ENCODE measurements at places on chromosomes 6 and 20.

GRCh38 chr6:160882791-160883279 lies 108.7 kb upstream of the MAP3K4 start:
- no peak for DNase-seq

DNA sequence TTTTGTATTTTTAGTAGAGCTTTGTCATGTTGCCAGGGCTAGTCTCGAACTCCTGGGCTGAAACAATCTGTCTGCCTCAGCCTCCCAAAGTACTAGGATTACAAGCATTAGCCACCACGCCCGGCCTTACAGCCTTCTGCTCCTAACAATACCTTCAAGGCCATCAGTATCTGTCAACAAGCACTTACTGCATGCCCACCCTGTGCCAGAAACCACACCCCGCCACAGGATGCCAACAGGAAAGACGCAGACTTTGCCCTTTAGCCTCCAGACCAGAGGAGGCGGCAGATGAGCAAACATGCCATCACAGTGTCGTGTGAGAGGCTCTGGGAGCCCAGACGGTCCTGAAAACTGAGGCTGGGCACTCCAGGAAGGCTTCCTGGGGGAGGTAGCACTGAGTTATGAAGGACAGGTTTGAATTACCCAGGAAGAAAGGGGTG lies 34.7 kb upstream of the TGM3 start:
- no peak for DNase-seq

DNA sequence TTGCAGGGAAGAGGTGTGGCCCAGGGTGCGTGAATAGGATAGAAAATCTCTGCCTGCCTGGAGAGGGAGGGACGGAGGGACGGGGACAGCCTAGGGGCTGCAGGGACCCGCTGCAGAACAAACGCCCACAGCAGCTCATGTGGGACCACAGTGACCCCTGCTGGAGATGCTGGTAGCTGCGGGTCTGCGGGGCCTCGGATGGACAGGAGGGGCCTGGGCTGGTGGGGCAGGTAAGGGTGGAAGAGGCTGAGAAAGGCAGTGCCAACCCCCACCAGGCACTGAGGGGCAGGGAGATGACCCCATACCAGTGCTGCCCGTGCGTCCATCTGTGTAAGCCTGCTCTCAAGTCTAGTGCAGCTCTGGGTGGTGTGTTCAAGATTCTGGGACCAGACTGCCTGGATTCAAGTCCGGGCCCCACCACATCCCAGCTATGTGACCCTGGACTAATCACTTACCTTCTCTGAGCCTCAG lies 39.4 kb downstream of the KIAA1755 start:
- peak; percentile 76 for DNase-seq

DNA sequence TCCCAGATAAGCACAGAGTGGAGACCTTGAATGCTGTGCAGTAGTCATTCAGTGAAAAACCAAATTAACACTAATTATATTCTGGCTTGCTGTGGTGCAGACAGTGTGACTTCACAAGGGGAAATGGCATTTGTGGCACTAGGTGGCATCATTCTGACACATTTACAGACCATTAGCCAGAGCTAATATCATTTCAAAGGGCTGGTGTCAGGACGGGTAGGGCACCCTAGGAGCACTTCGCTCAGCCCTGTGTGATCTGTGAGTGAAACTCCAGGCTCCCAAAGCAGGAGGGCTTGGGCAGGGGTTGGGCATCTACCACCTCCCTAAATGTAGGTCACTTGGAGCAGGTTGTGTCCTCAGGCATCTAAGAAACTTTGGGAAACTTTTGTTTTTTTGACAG lies 555.8 kb downstream of the PKHD1 start:
- DNase-seq, result no peak

DNA sequence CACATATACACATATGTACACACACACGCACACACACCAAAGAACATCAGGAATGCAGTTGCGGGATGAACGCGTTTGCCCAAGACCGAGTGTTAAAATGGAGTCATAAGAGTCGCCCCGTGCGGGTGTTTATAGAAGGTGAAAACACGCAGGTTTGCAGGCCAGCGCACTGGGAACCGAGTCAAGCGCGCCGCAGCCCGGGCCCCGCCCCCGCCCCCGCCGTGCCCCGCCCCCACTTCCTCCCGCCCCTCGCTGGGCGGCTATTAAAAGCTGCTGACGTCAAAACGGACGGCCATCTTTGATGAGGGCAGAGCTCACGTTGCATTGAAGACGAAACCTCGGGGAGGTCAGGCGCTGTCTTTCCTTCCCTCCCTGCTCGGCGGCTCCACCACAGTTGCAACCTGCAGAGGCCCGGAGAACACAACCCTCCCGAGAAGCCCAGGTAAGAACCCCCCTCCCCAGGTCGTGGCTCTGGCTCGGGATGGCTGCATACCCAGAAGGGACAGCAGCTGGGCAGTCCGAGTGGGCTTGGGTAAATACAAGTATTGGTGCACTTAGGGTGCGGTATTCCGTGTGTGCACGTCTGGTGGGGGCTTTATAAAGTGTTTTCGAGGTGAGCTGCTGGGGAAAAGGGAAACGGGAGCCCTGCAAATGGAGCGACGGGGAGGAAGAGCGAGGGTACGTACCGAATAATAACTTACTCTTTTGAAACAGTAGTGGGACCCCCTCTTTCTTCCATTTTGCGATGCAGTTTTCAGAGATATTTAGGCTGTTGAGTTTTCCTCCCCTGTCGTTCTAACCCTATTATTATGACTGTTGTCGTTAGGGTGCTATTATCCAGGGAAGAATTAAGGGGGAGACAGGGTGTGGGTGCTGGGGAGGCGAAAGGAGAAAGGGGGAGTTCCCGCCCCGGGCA lies at the start of gene SNAP25:
Gene SNAP25 (plus strand): TSS at position 295 of the 916 bp plus-strand sequence. CDS start 56,662 bp downstream, outside the sequence.
- DNase-seq, result peak; percentile 4

DNA sequence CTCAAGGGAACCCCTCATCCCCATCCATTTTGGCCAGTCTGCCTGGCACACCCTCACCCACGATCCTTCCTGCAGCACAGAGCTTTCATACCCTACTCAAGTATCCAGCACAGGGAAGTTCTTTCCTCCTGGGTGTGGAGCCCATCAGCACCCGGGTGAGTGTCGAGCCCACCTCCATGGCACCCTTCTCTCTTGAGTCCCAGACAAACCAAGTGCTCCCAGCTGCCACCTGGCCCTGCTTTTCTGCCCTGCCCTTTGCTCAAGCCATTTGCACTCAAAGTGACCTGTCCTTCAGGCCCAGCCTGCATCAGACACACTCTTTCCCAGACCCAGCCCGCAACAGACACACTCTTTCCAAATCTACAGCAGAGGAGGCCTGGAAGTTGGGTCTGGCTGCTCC lies 257.2 kb downstream of the DLL1 start:
- DNase-seq, result no peak

DNA sequence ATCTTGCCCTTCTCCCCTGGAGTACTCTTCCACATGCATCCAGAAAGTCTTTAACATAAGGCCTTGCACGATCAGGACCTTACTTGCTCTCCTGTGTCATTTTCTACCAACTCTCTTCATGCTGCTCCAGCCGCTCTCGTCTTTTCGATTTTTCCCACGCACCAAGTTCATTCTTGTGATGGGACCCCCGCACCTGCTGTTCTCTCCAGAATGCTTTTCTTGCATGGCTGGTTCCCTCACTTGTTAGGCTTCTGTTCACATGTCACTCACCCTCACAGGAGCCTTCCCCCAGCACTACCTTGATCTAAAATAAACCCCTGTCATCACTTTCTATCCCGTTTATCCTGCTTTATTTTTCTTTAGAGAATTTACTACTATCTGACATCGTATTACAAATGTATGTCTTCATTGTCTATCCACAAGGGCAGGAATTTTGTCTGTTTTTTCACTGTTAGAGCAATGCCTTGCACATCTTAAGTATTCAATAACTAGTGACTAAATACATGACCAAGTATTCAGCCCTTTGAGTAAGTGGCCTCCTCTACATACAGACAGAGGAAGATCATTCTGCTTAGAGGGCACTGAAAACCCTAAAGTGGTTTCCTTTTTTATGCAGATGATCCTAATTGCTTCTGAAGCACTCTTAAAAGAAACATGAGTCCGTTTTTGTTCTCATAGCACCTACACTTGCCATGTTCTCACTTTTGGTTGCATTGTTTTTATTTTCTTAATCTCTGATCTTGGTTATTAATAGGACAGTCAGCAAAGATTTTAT lies 166.9 kb downstream of the SLC16A10 start:
- DNase-seq, result no peak

DNA sequence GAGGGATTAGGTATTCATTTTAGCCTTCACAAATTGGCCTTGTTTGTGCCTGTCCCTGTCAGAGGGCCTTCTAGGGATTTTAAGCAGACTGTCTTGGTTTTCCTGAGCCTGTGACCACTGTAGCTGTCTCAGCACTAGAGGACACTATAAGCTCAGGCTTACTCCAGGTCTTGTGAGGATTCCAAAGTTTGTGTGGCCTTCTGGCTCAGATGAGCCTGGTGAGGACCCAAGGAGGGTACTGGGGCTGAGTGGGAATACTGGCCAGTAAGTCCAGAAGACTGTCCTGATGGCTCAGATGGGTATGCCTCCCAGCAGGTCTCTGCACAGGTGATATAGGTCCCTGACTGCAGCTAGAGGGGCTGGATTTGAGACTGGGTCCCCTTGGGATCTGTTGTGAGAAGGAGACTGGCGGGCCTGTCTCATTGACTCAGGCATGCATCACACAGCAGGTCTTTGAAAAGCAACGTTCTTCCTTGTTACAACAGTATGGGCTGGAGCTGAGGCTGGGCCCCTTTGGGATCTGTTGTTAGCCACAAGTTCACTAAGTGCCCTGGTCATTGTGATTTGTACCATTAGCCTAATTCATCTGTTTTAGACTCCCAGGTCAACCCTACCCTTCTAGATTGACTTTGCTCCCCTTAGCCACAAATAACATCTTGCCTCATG lies 26.3 kb upstream of the TFB1M start:
- no peak for DNase-seq

DNA sequence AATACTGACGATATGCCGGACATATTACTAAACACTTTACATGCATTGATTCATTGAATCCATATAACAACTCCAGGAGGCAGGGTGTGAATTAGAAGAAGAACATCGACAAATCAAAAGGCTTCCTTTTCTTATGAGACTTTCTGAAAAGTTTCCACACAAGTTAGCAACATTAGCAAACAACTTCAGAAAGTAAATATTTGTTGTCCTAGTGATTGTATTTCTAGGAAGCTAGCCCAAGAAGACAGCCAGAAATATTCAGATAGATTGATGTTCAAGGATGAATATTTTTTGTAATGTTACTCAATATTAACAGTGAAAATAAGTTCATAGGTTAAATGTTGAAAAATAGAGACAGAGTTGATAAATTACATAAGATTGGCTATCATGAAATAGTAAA lies 120.6 kb downstream of the GFRAL start:
- DNase-seq, result no peak

DNA sequence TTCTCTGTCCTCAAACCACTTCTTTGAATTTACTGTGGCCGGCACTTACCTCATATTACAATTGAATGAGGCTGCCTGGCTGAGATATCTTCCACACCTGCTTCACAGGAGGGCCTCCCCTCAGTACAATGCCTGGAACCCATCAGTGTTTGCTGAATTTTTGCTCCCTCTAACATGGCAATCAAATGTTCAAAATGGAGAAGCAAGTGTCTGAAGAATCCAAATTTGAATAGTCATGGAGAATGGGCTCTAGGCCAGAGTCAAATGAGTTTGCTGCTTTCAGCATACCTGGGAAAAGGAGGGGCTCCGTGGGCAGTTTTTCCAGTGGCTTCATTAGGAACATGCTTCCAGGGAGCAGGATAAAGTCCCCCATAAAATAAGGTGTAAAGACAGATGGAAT lies 564.8 kb downstream of the UTRN start:
- DNase-seq, result no peak

GRCh38 chr20:5481872-5482271 lies 165.1 kb upstream of the PROKR2 start:
- no peak for DNase-seq

Data from KBM-7 (cell line).